ENCODE measurements at places on chromosomes 2 and 18.

GRCh38 chr18:6505498-6505875 lies 90.8 kb upstream of the L3MBTL4 start:
- no peak for DNase-seq

DNA sequence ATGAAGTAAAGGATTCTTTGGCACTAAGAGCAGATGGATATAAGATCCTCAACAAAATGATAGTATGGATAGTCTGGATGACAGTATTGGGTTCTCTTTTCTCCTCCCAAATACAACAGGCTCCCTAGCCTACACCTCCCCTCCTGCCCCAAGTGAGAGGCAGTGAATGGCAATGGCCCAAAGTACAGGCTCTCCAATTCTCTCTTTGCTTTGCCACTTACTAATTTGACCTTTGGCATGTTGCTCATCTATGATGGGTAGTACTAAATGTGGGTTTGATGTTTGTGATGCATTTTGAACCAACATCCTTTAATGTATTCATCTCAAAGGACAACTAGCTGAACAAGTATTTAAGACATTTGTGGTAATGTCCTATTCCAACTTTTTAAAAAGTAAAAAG lies 65.9 kb downstream of the EIF5B start:
- DNase-seq = no peak

GRCh38 chr2:100818003-100818605 lies 1.8 kb upstream of the NPAS2 start:
- no peak for DNase-seq

GRCh38 chr2:98277162-98277859 lies 68.9 kb upstream of the CNGA3 start:
- DNase-seq = no peak

DNA sequence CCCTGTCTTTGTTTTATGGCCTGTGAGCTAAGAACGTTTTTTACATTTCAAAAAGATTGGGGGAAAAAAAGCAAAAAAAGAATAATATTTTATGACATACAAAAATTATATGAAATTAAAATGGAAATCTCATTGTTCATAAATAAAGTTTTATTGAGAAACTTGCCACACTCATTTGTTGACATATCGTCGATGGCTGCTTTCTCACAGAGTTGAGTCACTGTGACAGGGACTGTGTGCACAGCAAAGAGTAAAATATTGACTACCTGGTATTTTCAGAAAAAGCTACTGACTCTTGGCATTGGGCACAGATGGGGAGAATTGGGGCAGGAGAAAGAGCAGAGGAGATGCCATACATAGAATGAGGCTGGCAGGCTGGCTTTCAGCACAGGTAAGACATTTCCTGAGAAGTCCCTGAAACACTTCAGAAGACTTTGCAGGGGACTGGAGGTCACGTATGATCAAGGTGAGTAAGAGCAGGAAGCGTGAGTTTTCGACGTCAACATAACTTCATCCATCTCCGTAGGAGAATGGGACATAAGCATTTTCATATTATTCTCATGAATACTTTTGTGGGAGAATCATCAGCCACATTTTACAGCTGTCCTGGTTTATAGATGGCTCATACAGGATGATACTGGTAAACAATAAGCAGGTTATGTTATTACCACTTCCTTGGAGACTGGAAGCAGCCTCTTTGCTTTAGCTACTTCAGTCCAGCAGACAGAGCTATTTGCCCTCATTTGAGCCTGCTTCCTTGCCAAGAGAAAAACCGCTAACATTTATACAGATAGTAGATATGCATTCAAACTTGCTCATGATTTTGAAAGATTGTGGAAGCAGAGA lies 32.5 kb upstream of the PUM2 start:
- DNase-seq = no peak

- peak; percentile 56 for DNase-seq
These were observed 123.9 kb upstream of the SLC1A4 start for GRCh38 chr2:64865073-64865830.

- DNase-seq = no peak
These were observed 44.9 kb downstream of the PTPN2 start for GRCh38 chr18:12839057-12839525.

GRCh38 chr2:33365264-33365970 lies 111.0 kb upstream of the RASGRP3 start:
- DNase-seq = no peak

- DNase-seq = no peak
These were observed 728.8 kb upstream of the DDX18 start for GRCh38 chr2:117085737-117086136.

DNA sequence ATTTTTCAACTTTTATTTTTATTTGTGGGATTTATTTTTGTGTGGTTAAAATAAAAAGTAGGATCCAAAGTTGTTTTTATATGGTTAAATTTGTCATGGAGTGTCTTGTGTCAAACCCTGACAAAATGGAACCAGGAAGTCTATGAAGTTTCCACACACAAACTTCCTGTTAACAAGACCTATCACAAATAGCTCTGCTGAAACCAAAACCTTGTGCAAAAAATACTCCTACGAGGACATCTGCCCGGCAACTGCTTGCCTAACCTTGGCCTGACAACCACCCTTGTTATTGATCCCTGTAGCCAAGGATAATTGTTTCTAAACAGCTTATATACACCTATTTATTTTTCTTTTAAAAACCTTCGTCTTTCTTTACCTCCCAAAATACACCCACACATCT lies 389.6 kb downstream of the TRIB2 start:
- no peak for DNase-seq

DNA sequence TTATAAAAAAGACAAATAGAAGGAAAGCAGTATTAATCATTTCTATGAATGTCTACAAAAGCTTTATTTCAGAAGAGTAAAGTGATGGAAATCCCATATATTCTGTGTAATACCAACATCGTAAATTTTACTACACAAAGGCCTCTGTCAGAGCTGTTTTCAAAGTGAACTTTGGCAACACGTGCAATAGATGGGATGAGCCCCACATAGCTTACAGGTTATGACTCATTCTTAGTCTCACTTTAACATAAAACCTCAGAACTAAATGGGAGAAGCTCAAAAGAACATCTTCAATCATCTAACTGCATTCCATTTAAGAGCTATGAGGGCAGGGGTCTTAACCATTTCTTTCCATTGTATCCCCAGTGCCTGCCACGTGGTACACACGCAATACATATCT lies 11.5 kb downstream of the VPS4B start:
- no peak for DNase-seq

DNA sequence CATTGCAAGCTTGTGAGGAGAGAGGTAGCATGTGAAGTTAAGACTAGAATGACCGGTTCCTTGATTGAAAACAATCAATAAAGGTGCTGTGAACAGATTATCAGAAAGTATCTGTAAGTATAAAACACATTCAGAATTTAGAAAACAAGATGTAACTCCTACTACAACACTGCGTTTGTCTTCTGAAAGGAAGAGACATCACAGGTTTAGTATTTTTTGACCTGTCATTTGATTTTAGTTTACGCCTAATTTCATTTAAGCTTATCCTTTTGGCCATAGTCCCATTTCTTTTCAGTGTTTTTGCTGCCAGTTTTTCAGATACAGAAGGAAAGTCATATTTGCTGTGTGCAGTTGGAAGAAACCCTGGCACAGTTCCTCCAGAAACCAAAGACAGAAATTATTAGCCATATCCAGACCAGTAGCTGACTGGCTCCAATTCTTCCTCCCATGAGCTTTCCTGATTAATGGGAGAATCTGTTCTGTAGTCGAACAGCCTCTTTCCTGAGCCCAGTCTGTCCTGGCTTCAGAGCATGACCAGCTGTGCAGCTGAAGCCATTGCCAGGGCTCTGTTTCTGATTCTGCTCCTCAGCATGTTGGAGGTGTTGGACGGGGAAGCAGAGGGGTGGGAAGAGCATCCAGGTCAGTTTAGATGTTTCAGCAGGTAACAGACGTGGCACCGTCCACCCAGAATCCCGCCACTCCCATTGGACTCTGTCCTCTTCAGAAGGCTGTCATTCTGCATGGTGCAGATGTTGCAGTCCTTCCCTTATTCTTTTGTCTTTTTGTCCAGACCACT lies 61.0 kb downstream of the CRIM1 start:
- DNase-seq = no peak
